Stimulated activated CD8-positive, alpha-beta memory T cell treated with anti-CD3 and anti-CD28 coated beads, Interleukin-15, amount 100 ng/mL, for 4 hours (primary cell): ENCODE measurements at places on chromosomes 7 and 10.

DNA sequence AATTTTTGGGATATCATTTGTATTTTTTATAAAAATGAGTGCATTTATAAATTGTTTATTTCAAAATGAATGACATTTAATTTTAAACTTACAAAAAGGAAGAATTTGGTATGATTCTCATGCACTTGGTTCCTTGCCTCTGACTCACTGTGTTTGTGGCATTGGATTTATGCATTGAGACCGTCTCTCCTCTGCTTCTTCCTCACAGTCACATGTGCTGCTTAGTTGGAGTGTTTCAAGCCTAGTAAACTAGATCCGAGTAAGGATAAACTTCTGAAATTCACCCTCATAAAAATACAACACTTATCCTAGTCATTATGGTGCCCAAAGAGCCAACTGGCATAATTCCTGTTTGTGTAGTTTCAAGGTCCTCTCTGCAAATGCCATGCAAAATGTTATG lies 19.1 kb upstream of the FZD8 start:
- DNase-seq = no peak

DNA sequence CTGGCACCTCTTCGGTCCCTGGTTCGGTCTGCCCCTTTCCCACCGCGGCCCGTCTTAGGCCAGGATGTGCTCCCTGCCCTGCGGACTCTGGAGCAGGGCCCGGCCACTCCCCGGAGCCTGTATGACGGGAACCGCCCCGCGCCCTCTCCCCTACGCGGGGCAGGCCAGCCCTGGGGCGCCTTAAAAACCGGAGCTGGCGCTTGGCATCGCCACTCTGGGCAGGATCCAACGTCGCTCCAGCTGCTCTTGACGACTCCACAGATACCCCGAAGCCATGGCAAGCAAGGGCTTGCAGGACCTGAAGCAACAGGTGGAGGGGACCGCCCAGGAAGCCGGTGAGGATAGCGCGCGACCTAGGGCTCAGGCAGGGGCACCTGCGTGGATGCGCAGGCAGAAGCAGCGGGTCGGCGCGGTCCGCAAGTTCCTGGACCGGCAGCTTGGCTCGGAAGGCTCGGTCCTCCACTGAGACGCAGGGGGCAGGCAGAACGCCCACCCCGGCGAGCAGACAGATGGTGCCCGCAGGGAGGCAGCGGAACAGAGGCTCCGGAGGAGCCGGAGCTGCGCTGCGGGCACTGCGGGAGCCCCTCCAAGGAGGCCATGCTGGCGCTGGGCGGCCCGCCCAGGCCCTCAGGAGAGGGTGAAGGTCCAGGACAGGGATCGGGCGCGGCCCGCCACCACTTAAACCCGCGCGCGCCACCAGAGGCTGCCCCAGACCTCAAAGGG lies at the start of gene ADIRF:
Gene ADIRF (plus strand): TSS at position 212 of the 723 bp plus-strand sequence. CDS start 63 bp downstream, at position 275.
- DNase-seq = no peak

GRCh38 chr7:24972991-24973390 lies 7.0 kb downstream of the OSBPL3 start:
- no peak for DNase-seq

DNA sequence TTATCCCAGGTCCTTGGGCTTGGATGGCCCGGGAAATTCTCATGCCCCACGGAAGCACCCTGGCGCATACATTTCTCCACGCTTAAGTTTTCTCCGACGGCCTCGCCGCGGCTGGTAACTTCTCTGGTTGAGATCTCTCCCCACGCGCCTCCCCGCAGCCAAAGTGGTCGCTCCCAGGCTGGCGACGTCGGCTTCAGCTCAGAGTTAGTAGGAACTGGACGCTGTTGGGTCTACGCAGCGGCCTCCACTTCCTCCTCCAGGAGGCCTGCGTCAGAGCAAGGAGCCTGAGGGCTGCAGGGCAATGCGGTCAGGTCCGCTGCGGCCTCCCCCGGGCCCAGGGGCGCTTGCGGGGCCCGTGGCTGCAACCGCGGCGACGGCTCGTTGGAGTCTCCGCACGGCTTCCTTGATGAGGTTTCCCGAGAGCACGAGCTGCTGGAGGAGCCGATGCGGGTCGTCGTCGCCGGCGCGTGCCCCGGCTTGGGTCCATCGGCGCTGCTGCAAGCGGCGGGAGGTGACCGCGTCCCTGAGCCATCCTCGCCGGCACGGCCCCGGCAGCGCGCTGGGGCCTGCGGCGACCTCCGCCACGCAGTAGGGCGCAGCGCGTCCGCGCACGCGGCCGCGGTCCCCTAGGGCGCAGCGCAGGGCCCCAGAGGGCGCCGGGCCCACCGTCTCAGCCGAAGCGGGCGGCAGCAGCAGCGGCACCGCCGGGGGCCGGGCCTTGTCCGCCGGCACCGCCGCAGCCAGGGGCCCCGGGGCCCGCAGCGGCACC lies 744 bp downstream of the FRAT2 start:
- no peak for DNase-seq

DNA sequence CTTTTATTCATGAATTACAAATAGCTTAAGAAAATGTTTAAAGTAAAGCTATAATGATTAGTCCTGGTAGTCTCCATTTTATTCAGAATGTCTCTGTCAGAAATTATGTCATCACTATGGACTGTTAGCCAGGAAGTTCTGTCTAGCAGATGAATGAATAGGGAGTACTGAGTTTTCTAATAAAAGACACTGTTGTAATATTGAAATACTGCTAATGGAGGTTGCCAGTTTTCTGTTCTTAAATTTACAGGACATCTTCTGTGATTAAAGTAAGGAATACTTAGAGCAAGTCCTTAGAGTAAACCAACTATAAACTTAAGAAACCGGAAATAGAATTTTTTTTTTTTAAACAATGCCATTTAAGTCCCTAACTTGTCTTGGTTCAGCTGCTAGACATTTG lies 309.8 kb downstream of the ADK start:
- no peak for DNase-seq

DNA sequence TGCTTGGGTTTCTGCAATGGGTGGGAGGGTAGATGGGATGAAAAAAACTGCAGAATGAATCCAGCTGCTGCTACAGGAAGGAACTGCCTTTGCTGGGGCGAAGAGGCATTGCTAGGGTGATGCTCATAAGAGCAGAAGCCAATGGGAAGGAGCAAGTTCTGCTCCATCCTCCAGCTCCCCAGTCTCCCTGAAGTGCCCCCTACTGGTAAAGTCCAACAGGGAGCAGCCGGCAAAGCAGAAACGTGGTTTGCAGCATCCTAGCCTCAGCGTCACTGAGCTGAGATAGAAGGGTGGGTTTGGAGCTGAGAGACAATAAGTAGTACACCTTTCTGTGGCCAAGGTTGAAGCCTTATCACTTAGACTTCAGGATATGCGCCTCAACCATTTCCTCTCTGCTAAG lies 220.5 kb downstream of the CCSER2 start:
- no peak for DNase-seq
